NCI-H1092 (cell line): ENCODE measurements at places on chromosomes 5 and 9.
A peak's percentile ranks its signal among the peaks of the same experiment; 100 is the strongest.

DNA sequence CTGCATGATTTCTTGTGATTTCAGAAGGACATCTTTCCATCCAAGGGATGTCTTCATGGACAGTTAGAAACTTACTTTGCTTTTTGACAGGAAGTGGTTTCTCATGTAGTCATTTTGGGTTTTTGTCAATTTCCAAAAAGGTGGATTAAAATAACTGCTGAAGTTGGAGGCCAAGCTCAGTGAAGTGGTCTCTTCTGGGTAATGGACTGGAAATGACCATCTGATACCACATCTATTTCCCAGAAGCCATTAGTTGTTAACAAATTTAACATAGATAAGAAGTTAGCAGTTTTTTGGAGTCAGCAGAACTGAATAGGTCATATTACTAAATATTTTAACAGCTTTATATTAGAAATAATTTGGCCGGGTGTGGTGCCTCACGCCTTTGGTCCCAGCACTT lies 86.2 kb upstream of the MYO10 start:
- no peak for DNase-seq

GRCh38 chr5:71887680-71888079 lies 168.6 kb downstream of the CARTPT start:
- DNase-seq, result no peak

DNA sequence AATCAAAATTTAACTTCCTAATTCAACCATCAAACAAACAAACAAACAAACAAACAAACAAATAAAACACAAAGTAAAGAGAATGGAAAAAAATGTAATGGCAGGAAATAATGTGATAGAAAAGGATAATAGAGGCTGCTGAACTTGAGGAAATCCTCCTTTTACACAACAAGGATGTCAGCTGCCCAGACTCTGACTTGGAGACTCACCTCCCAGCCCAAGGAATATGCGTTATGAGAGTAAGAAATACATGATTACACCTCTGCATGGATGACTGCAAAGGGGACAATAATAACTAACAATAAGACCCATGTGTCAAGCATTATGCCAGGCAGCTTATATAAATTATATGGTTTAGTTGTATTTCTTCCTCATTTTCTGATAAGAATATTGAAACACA lies 46.6 kb upstream of the JAK2 start:
- no peak for DNase-seq

DNA sequence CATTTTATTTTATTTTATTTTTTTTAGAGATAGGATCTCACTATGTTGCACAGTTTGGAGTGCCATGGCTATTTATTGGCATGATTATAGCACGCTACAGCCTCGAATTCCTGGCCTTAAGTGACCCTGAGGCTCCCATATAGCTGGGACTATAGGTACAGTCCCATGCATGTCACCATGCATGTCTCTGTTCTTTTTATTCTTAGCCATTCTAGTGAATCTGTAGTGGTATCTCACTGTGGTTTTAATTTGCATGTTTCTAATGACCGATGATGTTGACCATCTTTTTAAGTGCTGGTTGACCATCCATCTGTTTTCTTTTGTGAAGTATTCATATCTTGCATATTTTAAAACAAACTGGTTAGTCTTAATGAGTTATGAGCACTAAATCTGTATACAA lies 76.1 kb downstream of the SLC44A1 start:
- no peak for DNase-seq

DNA sequence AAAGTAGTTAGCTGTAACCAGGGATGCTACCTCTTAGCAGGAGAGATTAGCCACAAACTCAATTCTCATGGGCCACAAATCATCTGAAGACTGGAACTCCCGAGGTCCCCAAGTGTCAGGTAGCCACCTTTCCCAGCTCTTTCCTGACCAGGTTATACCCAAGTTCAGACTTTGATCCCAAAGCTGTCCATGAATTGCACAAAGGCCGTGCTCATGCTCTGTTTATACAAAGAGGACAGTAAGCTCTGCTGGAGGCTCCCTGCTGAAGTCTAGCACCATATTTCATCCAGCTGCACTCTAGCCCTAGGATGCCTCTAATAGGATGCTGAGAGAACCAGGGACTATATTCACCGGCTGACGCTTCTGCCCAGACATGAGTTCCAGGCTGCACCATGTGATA lies 271.0 kb upstream of the ADAMTSL1 start:
- DNase-seq, result no peak

GRCh38 chr5:79582186-79582585 lies 30.1 kb upstream of the TENT2 start:
- peak; percentile 29 for DNase-seq

DNA sequence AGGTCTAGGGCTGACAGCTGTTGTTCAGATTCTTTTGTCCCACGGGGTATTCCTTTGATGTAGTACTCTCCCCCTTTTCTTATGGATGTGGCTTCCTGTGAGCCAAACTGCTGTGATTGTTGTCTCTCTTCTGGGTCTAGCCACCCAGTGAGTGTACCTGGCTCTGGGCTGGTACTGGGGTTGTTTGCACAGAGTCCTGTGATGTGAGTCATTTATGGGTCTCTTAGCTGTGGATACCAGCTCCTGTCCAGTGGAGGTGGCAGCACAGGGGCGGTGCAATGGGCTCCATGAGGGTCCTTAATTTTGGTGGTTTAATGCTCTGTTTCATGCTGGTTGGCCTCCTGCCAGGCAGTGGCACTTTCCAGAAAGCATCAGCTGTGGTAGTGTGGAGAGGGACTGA lies 161.3 kb downstream of the CAVIN4 start:
- no peak for DNase-seq

DNA sequence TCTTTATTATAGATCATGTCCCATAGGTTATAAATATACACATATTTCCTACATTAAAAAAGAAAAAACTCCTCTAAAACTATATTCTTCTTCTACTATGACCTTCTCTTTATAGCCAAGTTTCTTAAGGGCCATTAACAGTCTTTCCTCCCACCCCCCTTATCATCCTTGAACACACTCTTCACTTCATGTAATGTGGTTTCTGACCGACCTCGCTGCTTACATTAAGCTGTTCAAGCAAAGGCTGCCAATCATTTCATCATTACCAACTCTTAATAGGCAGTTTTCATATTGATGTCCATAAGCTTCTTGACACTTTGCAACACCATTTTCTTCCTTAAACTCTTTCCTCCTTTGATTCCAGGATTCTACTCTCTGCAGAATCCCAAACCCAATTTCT lies 283.0 kb upstream of the PCSK5 start:
- no peak for DNase-seq

DNA sequence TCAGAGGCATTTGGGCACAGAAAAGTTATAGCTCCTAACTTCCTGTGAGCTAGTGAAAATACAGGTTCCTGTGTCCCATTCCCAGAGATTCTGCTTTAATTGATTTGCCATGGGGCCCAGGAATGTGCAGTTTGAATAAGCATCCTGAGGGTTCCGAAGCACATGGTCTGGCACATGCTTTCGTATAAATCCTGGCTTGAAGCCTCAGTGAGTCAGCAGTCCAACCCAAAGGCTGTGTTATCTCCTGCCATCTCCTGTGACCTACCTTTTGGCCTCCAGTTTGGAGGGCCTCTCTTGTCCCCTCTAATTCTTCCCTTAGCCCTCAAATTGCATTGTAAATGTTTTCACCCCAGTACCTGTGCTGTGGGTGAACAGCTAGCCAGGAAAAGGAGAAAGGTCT lies 183.8 kb downstream of the NR3C1 start:
- DNase-seq, result no peak

DNA sequence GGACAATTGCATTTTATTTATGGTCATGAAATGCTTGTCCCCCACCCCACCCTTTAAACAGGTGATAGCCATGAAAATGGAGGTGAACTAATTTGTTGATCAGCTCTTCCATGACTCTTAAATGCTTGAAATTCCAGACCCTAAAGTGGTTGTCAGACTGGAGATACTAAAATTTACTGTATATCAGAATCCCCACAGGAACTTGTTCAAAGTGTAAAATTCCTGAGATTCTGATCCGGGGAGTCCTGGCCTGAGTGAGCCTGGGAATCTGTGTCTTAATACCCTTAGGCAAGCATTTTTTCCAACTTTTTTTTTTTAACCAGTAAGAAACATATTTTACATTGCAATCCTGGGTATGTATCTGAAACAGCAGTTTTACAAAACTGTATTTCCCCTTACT lies 4.7 kb downstream of the SKP2 start:
- no peak for DNase-seq

DNA sequence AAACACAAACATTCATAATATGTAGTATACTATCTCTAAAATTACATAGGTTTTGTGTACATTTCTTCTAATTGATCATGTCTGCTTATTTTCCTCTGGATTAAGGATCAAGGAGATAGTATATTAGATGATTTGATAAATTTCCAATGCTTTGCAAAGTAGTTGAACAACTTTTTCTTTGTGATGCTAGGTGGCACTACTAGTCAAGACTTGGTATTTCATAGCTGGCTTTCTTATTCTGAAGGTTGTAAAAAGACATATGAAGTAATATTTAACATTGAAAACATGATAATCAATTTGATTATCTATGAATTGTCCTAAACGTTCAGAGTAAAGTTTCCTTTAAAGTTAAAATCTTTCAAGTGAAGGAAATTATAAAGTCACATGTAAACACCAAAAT lies 106.1 kb upstream of the FGF10 start:
- no peak for DNase-seq

- DNase-seq, result no peak
Measured at GRCh38 chr9:99253134-99253533, 31.1 kb downstream of the SEC61B start.

GRCh38 chr9:129637673-129638439 lies 4.1 kb downstream of the ASB6 start:
- DNase-seq, result no peak

DNA sequence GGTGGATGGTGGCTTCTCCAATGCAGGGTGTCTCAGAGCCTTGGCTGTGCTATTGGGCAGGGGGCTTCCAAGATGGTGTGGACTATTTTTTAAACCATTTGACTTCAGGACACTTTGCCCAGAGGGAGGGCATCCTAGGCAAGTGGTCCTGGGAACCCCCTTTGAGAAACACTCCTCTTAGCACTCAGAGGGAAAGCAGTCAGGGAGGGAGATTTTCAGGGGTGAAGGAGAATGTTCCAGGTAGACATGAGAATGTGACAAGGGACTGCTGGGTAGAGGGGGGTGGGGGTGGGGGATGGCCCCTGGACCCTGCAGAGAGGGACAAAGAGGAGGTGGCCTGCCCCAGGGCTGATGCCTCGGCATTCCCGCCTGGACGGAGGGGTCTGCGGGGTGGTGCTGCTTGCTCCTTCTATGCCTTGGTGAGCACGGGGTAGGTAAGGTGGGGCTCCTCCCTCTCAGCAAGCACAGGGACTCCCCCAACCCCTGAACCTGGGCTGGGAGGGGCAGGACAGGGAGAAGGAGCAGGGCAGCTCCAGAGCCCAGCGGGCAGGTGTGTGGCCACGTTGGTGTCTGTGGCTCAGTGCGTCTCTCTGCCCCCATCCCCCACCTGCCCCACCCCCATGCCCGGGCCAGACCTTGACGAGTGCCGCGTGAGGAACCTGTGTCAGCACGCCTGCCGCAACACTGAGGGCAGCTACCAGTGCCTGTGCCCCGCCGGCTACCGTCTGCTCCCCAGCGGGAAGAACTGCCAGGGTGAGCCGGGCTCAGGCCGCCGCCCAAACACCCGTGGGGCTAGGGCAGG lies 13.8 kb upstream of the ASS1 start:
- no peak for DNase-seq

- DNase-seq, result no peak
Measured at GRCh38 chr9:105151686-105151995, 92.8 kb upstream of the SLC44A1 start.

DNA sequence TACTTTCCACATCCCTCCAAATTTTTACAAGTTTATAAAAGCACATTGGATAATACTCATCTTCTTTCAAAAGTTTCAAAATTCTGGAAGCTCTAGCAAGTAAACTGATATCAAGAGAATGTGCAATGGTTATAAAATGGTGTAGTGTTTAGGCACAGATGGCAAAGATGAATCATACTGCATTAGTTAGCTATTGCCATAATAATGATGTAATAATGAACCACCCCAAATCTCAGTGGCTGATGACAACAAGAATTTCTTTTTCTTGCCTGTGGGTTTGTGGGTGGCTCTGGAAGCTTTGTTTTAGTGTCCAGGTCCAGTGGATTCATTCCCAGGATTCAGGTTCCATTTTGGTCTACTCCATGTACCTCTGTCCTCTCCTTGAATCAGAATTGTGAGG lies 319.0 kb downstream of the BRINP1 start:
- DNase-seq, result no peak

- no peak for DNase-seq
Measured at GRCh38 chr9:91776409-91777291, 173.4 kb downstream of the ROR2 start.

GRCh38 chr5:122121479-122122465 lies 7.6 kb upstream of the ZNF474 start:
- no peak for DNase-seq

- DNase-seq, result peak; percentile 93
Measured at GRCh38 chr9:127574072-127574993, 37.7 kb upstream of the STXBP1 start.

DNA sequence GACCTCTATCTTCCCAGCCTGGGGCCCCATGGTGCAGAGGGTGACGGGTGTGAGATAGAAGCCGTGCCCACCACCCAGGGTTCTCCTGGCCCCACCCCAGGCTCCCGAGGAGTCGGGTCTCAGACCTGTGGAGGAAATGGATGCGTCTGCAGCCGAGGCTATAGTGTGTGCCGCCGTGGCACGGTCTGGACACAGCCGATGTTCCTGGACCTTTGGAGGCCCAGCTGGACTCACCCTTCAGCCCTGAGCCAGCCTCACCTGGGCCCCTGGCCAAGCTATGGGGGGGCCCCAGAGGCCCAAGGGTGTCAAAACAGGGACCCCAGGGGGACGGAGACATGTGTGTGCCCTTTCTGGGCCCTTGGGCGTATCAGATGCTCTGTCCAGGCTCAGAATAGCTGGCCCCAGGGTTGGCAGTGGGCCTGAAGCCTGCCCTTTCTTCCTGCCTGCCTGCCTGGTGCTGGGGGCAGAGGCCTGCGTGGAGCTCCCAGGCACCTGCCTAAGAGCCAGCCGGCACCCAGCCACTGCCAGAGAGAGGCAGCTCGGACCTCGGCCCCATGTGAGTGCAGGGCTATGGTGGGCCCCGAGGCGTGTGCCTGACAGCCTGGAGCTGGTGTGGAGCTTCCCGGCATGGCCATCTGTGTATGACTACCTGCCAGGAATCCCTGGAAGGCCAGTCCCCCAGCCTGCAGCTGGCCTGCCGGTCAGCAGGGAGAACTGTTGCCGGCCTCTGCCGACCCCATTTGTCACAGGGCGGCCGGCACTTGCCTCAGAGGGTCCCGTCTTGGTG lies 41.8 kb downstream of the KCNT1 start:
- DNase-seq, result no peak

GRCh38 chr5:1484730-1485578 lies 38.8 kb downstream of the LPCAT1 start:
- no peak for DNase-seq

- peak; percentile 79 for DNase-seq
Measured at GRCh38 chr9:100670719-100671118, 92.8 kb downstream of the CAVIN4 start.

GRCh38 chr9:27433631-27434325 lies 90.3 kb upstream of the IFNK start:
- DNase-seq, result no peak

- DNase-seq, result no peak
Measured at GRCh38 chr5:109350537-109351270, 59.1 kb downstream of the PJA2 start.

- no peak for DNase-seq
Measured at GRCh38 chr5:31107091-31107518, 86.4 kb upstream of the CDH6 start.
